GM13976 (cell line): ENCODE measurements at places on chromosomes 2 and 18.

DNA sequence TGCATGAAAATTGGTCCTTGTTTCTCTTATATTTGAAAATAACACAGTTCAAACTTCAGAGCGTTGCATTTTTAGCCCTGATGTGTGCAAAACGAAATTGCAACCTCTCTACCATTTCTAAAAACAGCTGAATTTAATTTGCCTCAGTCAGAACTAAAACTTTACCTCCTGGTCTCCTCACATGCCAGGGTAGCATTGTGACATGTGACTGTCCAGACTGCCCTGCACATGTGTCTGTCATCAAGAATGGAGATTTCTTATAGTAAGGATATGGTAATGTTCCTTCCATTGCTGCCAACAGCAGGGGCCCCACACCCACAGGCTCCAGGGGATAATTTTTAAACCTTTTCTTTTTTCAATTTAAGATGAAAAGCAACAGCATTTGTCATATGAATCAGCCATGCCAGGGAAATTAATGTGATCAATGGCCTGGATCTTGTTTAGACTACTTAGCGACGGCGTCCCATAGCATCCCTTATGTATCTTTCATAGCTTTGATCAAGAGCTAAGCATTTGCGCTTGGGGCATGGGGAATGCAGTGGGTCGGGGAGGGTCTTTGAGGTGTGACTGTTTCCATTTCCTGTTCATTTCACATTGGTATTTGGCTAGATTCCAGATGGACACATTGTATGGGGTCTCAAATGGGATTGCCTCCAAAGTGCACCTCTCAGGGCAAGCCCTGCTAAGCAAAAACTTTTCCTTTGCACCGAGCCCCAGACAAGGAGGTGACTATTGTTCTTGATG is 92.4 kb upstream of the RASGRP3 start:
- DNase-seq = no peak

- DNase-seq = peak; percentile 21
Observed at GRCh38 chr2:72745679-72746368, 80.0 kb downstream of the EXOC6B start.

GRCh38 chr2:205850132-205850531 is 167.8 kb downstream of the NRP2 start:
- no peak for DNase-seq

DNA sequence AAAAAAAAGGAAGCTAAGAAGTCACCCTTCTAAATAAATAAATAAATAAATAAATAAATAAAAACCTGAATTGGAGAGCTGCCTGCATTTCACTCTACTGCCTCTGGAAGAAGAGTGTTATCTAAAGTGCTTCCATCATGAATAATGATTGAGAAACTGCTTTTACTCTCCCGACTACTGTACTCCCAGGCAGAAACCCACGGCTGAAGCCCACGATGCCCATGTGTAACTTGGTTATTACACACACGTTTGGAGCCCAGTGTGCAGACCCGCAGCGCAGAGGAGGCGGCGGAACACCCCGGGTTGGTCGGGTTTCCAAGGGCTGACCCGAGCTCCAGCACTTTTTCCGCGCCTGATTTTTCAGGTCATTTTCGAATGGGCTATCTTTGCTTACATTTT is 697 bp upstream of the SPATS2L start:
- peak; percentile 24 for DNase-seq

DNA sequence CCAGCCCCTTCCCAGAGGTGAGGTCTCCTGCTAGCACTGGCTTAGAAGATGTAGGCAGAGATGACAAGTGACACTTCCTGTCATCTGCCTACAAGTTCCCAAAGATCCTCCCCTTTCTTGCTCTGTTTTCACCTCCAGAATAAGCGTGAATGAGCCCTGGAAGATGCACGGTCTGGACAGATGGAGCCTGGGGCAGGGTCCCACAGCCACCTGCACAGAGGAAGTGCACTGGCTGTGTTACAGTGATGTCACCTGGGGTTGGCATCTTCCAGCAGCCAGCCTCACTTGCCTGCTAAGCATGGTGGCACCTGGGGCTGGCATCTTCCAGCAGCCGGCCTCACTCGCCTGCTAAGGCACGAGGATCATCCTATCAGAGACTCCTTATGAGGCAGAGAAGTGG is 32.3 kb downstream of the TMEM18 start:
- no peak for DNase-seq
